ENCODE measurements at places on chromosomes 16 and 17.

DNA sequence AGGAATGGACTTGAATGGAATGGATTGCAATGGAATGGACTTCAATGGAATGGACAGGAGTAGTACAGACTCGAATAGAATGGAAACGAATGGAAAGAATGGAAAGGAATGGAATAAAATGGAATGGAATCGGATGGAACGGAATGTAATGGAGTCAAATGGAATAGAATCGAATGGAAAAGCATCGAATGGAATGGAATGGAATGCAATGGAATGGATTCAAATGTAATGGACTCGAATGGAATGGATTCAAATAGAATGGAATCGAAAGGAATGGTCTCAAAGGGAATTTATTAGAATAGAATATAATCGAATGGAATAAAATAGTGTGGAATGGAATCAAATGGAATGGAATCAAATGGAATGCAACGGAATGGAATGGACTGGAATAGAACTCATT lies 484.9 kb upstream of the WSB1 start:
- DNase-seq: no peak

DNA sequence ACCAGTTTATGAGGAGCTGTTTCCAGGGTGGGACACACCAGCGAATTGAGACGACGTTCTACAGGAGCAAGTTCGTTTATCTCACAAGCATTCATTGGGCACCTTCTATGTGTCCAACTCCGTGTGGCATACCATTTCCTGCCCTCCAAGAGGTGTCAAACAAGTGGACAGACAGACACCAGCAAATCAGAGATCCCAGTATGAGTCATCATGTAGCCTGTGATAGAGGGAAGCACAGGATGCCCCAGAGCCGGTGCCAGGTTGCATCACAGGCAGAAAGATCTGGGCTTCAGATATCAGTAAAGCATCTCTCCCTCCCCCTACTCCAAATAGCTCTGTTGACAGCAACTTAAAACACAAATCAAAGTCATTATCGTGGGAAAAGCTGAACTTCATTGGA lies 31.8 kb upstream of the MAF start:
- DNase-seq: no peak

GRCh38 chr17:74677558-74678466 lies 34.9 kb downstream of the CD300LF start:
- DNase-seq: no peak

DNA sequence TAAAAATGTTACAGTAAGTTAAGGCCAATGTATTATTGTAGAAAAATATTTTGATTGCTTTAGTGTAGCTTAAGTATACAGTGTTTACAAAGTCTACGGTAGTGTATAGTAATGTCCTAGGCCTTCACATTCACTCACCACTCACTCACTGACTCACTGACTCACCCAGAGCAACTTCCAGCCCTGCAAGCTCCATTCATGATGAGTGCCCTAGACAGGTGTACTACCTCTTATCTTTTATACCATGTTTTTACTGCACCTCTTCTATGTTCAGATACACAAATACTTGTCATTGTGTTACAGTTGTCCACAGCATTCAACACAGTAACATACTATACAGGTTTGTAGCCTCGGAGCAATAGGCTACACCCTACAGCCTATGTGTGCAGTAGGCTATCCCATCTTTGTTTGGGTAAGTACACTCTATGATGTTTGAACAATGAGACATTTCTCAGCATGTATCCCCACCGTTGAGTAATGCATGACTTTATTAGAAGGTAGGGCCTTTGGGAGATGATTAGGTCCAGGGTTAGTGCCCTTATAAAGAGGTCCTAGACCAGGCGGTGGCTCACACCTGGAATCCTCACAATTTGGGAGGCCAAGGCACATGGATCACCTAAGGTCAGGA lies 117.8 kb downstream of the SLC39A11 start:
- DNase-seq: no peak

DNA sequence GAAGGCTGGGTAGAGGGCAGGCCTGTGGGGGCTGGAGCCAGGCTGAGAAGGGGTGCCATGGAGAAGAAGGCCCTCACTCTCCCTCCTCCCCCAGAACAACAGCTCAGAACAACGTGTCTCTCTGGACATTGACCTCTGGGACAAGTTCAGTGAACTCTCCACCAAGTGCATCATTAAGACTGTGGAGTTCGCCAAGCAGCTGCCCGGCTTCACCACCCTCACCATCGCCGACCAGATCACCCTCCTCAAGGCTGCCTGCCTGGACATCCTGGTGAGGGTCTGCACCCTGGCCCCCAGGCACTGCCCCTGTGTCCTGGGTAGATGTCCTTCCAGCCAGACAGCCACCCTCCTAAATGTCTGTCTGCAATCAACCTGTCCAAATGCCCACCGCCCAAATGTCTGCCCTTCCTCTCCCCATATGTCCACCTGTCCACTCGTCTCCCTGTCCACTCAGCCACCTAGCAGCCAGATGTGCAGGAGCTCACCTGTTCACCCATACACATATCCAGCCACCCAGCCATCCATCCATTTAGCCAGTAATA lies 12.2 kb downstream of the GJD3 start:
- DNase-seq: no peak
